ENCODE measurements at places on chromosomes 12 and 14.

GRCh38 chr12:75909714-75910656 lies 121.6 kb downstream of the PHLDA1 start:
- no peaks in the 10 kb centered on the region for H3K36me3 ChIP-seq
- H3K27ac ChIP-seq: no peak overlapping the region
- H3K4me3 ChIP-seq: no peak overlapping the region

GRCh38 chr14:77580477-77580876 lies 36.0 kb downstream of the SPTLC2 start:
- peaks cover 5% of the 10 kb centered on the region for H3K36me3 ChIP-seq
- H3K27me3 ChIP-seq: no peaks in the 10 kb centered on the region
- no peak overlapping the region for H3K4me3 ChIP-seq

GRCh38 chr12:94588346-94588745 lies 62.0 kb downstream of the TMCC3 start:
- no peaks in the 10 kb centered on the region for H3K27me3 ChIP-seq
- no peak for DNase-seq
- H3K4me3 ChIP-seq: no peak overlapping the region
- peaks cover 24% of the 10 kb centered on the region for H3K4me1 ChIP-seq

GRCh38 chr12:80935111-80935510 lies 2.6 kb downstream of the LIN7A start:
- H3K27me3 ChIP-seq: no peaks in the 10 kb centered on the region
- no peak for DNase-seq
- H3K27ac ChIP-seq: no peak overlapping the region
- H3K4me3 ChIP-seq: no peak overlapping the region

- peaks cover 30% of the 10 kb centered on the region for H3K27me3 ChIP-seq
- DNase-seq: peak; percentile 52
- H3K36me3 ChIP-seq: no peaks in the 10 kb centered on the region
- H3K4me3 ChIP-seq: peak overlapping the region; percentile 70
These were observed 604 bp upstream of the ARHGEF25 start for GRCh38 chr12:57610554-57611107.

- no peak overlapping the region for H3K4me3 ChIP-seq
- H3K36me3 ChIP-seq: no peaks in the 10 kb centered on the region
- no peak for DNase-seq
These were observed 39.9 kb downstream of the INSM2 start for GRCh38 chr14:35573911-35574310.

DNA sequence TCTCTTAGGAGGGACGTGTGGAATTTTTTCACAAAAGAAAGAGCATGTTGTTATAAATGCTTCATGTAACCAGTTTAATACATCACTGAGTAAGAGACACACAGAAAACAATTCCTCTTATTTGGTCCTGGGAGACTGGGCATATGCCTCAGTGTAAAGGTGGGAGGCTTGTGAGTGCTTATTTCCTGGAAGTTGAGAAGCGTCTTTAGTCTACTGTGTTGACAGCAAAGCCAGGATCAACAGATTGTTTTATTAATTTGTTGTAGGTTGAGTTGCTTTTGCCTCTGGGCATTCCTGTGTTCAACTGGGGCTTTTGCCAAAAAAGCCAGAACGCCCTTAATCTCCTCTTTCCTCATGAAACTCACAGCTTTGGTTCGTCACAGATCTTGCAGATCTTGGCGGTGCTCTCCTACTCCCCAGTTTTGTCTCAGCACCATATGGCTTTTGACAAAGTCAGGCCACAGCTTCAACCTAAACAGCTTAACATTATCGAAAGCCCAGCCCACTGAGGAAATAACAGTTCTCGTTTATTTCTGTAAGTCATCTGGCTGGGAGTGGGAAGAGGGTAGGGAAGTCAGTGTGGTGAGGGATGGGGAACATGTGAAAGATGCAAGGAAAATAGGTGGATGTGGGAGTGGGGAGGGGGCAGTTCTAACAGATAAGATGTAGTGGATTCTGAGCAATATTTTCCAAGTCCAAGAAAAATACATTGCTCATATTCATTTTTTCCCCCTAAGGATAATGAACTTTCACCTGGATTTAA lies 227.2 kb downstream of the DACT1 start:
- H3K4me3 ChIP-seq: no peak overlapping the region
- no peak overlapping the region for H3K27ac ChIP-seq
- H3K36me3 ChIP-seq: no peaks in the 10 kb centered on the region
- no peak for DNase-seq
- no peaks in the 10 kb centered on the region for H3K4me1 ChIP-seq

DNA sequence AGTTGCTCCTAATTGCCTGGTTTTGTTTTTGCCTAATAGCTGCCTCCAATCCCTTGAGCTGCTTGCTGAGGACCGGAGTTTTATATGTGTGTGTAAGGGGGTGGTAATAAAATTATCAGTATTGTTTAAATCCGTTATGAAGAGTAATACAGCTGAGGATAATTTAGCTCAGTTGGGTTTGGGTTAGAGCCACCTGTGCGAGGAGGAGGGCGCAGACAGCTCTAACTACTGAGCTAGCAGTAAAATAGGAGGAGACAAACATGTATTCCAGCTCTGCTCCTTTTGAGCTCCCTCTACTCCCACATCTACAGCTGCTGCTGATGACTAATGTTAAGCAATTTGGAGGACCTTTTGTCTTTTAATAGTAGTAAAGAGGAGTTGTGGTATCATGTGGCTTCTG lies 61.5 kb downstream of the SPATS2 start:
- no peaks in the 10 kb centered on the region for H3K27me3 ChIP-seq
- DNase-seq: no peak
- peaks cover 8% of the 10 kb centered on the region for H3K4me1 ChIP-seq

DNA sequence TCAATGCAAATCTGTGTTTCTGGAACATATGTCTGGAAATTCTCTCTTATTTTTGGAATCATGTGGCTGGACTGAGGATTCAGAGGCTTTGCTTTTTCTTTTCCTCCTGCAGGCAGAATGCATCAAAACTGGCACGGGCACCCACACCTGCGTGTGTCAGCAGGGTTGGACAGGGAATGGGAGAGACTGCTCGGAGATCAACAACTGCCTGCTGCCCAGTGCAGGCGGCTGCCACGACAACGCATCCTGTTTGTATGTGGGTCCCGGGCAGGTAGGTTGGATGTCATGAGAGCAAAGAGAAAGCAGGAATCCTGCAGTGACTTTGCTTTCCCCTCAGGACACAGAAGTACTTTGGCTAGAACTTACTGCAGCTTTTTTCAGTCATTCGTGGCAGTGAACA lies 90.3 kb downstream of the STAB2 start:
- no peak overlapping the region for H3K27ac ChIP-seq
- no peaks in the 10 kb centered on the region for H3K27me3 ChIP-seq
- no peaks in the 10 kb centered on the region for H3K4me1 ChIP-seq
- no peak overlapping the region for H3K4me3 ChIP-seq
- H3K36me3 ChIP-seq: no peaks in the 10 kb centered on the region
- no peak for DNase-seq

DNA sequence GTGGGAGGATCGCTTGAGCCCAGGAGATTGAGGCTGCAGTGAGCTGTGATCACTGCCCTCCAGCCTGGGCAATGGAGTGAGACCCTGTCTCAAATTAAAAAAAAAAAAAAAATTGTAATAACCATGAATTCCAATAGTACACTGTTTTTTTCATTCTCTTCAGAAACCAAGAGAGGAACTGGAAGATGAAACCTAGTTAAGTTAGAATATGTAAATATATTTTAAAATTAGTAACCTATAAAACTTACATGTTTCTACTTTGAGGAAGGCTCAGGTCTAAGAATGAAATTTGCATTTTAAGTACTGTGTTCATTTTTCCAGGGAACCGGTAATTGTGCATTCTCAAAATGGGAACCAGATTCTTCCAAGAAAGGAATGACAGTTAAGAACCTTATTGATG lies 18.8 kb downstream of the KNTC1 start:
- H3K27ac ChIP-seq: no peak overlapping the region
- DNase-seq: no peak
- H3K4me3 ChIP-seq: no peak overlapping the region
- H3K27me3 ChIP-seq: no peaks in the 10 kb centered on the region

DNA sequence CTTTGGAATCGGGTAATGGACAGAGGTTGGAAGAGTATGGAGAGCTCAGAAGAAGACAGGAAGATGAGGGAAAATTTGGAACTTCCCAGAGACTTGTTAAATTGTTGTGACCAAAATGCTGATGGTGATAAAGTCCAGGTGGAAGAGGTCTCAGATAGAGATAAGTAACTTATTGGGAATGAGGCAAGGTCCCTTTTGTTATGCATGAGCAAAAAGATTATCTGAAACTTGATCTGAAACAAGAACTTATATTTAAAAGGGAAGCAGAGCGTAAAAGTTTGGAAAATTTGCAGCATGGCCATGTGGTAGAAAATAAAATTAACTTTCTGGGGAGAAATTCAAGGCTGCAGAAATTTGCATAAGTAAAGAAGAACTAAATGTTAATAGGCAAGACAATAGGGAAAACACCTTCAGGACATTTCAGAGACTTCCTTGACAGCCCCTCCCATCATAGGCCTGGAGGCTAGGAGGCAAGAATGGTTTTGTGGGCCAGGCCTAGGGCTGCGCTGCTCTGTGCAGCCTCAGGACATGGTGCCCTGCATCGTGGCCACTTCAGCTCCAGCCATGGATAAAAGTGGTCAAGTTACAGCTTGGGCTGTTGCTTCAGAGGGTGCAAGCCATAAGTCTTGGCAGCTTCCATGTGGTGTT lies 425.7 kb upstream of the PRICKLE1 start:
- H3K4me1 ChIP-seq: no peaks in the 10 kb centered on the region
- H3K4me3 ChIP-seq: no peak overlapping the region
- DNase-seq: no peak
- no peak overlapping the region for H3K27ac ChIP-seq
- H3K27me3 ChIP-seq: no peaks in the 10 kb centered on the region

DNA sequence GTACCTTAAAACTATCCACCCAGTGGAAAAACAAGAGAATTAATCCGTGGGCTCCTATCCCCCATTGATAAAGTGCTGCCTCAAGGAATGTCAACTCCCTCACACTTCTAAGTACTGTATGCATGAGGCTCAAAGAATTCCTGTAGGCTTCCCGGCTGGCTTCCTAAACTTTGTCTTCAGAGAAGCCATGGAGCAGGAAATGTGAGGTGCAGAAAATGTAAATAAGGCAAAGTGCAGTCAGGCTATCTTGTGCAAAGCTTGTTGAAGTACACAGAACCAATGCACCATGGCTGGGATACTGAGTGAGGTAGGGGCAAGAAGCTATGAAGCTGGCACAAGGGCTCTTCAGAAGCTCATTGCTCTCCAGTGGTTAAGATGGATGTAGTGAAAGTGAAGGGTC lies 611.0 kb downstream of the FSCB start:
- H3K27me3 ChIP-seq: no peaks in the 10 kb centered on the region
- H3K4me3 ChIP-seq: no peak overlapping the region
- H3K36me3 ChIP-seq: no peaks in the 10 kb centered on the region
- no peak overlapping the region for H3K27ac ChIP-seq

GRCh38 chr14:43647302-43647701 lies 859.8 kb downstream of the FSCB start:
- H3K27ac ChIP-seq: no peak overlapping the region
- no peaks in the 10 kb centered on the region for H3K36me3 ChIP-seq
- DNase-seq: no peak

DNA sequence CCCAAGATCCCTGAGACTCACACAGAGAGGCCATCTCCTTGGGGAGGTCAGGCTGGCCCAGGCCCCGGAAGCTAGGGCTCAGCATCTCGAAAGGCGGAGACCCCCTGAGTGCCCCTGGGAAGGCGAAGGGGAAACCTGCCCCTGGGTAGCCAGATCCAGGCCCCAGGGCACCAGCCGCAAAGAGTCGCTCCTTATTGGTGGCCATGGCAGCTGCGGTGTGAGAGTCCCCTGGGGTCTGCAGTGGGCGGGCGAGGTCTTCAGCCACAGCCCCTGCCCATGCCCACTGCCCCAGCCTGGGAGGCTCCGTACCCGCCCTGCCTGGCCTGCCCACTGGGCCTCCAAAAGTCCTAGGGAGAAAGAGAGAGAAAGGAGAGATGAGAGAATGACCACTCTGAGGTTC lies 4.7 kb downstream of the RARG start:
- H3K4me1 ChIP-seq: peaks cover 16% of the 10 kb centered on the region
- H3K4me3 ChIP-seq: no peak overlapping the region
- H3K27ac ChIP-seq: no peak overlapping the region

DNA sequence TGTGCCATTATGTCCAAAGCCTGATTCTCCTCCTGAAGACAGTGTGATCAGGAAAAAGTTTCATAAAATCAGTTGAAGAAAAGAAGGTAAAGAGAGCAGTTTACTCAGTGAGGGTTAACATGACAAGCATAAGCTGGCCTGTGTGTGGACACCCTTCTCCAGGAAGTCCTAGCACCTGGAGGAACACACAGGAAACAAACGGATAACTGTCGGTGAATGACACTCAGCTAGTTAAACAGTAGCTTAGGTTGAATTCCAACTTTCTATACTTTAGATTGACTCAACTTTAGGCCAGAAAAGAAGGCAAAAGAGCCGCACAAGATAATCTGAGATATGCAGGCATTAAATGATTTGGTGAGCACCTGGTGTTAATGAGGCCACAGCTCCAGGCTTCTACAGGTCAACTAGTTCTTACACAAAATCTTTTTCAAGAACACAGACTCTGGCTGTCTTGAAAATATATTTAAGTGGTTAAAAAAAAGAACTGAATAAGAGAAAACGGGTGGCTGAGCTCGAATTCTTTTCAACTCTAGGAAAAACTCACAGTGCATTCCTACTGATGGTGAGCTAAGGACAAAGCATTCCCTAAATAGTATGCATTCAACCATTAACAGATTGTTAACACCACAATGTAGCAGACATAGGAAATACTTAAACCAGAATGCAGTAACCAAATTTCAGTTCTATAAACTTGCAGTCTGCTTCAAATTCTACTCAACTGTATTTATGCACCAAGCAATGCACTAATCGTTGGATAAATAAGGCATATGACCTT lies 56.9 kb upstream of the TSPAN8 start:
- H3K27me3 ChIP-seq: no peaks in the 10 kb centered on the region
- H3K4me1 ChIP-seq: no peaks in the 10 kb centered on the region
- no peak for DNase-seq
- H3K36me3 ChIP-seq: no peaks in the 10 kb centered on the region
- H3K4me3 ChIP-seq: no peak overlapping the region

- no peaks in the 10 kb centered on the region for H3K36me3 ChIP-seq
- no peak for DNase-seq
- H3K27me3 ChIP-seq: no peaks in the 10 kb centered on the region
These were observed 37.1 kb downstream of the LMO3 start for GRCh38 chr12:16568873-16569272.

GRCh38 chr14:25086081-25086480 lies 36.1 kb upstream of the STXBP6 start:
- H3K27ac ChIP-seq: no peak overlapping the region
- H3K36me3 ChIP-seq: no peaks in the 10 kb centered on the region
- no peaks in the 10 kb centered on the region for H3K4me1 ChIP-seq
- H3K4me3 ChIP-seq: no peak overlapping the region
- peaks cover 3% of the 10 kb centered on the region for H3K27me3 ChIP-seq
- no peak for DNase-seq

- no peak overlapping the region for H3K4me3 ChIP-seq
- H3K27ac ChIP-seq: no peak overlapping the region
- peaks cover 100% of the 10 kb centered on the region for H3K36me3 ChIP-seq
These were observed 66.9 kb downstream of the PLEKHG3 start for GRCh38 chr14:64771161-64771560.
